NCI-H526 (cell line): ENCODE measurements at places on chromosomes 12 and 14.

- DNase-seq, result no peak
These were observed 29.0 kb downstream of the NCOR2 start for GRCh38 chr12:124538194-124539082.

- DNase-seq, result no peak
These were observed at the start of gene RDH5 for GRCh38 chr12:55720071-55720564. Gene RDH5, plus strand, starts transcription at chr12:55720393. Its CDS starts 792 bp downstream, at chr12:55721185.

DNA sequence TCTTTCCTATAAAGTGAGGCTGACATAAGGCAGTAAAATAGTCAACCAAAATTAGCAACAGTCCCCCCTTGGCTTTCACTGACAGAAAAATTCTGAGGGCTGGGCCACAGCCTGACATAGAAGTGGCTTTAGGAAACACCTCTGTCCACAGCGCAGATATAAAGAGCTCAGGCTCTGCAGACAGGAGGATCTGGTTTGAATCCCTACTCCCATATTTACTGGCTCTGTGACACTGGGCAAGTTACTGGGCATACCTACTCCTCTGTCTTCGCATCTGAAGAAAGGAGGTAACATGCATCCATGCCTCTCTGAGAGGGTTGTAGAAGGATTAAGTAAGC lies 95.3 kb downstream of the STXBP6 start:
- DNase-seq, result no peak

DNA sequence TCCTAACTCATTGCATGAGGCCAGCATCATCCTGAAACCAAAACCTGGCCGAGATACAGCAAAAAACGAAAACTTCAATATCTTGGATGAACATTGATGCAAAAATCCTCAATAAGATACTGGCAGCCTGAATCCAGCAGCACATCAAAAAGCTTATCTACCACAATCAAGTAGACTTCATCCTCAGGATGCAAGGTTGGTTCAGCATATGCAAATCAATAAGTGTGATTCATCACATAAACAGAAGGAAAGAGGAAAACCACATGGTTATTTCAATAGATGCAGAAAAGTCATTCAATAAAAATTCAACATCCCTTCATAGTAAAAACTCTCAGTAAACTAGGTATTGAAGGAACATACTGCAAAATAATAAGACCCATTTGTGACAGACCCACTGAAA lies 56.5 kb upstream of the PPFIA2 start:
- no peak for DNase-seq

DNA sequence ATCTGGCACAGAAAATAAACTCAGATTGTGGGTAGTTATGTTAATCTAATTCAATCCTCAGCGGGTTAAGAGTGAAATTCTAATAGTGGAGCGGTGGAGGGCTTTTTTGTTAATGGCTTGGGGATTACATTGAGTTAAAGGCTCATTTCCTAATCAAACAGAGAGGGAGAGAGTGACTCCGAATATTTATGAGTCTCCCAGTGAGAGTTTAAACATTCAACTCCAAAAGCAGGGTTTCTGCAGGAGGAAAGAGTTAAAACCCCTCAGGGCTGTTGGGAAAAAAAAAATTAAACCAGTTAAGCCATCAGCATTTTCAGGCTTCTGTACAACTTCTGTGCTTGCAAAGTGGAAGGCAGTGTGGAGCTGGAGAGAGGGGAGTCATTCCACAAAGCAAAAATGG lies 62.1 kb upstream of the ESRRB start:
- no peak for DNase-seq

GRCh38 chr12:131529196-131530040 lies 181.5 kb upstream of the SFSWAP start:
- no peak for DNase-seq
